ENCODE measurements at places on chromosomes 6 and 20.
A peak's percentile ranks its signal among the peaks of the same experiment; 100 is the strongest.

DNA sequence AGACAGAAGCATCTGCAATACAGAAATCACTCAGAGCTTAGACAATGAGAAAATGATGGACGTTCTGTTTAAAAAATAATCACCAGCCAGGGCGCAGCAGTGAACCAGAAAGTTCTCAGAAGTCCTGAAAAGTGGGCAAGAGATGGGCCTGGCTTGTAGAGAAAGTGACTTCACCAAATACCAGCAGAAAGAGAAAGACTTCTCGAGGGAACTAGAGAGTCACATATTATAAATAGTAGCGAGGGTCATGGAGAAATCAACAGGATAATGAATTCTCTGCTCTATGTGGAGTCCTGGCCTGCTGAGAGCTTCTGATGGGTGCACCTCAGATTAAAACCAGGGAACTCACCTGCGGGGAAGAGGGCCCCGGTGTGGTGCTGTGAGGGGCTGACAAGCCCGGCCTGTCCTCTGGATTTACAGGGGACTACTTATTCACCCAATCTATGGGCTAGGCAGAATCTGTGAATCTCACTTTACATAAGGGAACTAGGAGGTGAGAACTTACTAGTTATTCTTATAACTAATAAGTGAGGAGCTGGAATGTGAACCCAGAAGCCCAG is 5.6 kb upstream of the RAMACL start:
- DNase-seq = no peak

GRCh38 chr6:125097186-125097585 is 56.4 kb upstream of the TPD52L1 start:
- no peak for DNase-seq

- DNase-seq = no peak
Observed at GRCh38 chr6:125312478-125312877, 10.7 kb upstream of the HDDC2 start.

- no peak for DNase-seq
Observed at GRCh38 chr6:87504441-87504840, 31.7 kb downstream of the SLC35A1 start.

DNA sequence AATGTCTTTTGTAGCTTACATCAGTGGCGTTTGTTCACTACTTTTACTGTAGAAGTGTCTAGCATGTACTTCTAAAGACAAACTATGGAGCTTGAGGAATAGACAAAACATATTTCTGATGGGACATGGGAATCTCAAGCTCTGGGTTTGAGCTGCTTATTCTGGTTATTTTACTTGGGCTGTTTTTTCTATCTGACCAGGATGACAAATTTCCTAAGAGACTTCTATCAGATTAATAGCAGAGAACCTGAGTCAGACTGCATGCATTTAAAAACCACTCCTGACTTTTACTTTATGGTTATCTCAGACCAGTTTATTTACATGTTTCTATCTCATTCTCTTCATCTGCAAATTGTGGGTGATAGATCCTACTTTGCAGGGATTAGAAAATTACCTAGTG is 1282.3 kb upstream of the GJE1 start:
- no peak for DNase-seq

GRCh38 chr20:57904314-57905105 is 194.7 kb upstream of the PMEPA1 start:
- DNase-seq = no peak

DNA sequence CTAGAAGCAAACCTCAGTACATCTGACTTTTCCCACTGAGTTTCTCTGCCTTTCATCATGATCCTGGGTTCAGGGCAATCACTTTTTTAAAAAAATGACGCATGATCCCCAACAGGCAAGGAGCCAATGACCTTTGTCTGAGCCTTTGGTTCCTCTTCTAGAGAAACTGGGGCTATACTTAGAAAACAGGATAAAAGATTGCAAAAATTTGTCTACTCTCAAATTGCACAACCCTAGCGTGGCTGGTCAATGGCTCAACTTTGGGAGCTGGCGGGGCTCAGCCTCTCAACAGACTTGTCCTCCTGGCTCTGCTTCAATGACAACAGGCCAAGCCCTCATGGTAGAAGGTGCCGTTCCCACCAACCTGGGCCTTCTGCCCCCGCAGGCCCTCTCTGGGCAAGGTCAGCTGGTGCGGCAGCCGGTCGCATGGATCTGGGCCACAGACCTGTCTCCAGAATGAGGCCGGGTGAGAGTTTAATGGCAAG is 48.7 kb downstream of the PDYN start:
- no peak for DNase-seq

DNA sequence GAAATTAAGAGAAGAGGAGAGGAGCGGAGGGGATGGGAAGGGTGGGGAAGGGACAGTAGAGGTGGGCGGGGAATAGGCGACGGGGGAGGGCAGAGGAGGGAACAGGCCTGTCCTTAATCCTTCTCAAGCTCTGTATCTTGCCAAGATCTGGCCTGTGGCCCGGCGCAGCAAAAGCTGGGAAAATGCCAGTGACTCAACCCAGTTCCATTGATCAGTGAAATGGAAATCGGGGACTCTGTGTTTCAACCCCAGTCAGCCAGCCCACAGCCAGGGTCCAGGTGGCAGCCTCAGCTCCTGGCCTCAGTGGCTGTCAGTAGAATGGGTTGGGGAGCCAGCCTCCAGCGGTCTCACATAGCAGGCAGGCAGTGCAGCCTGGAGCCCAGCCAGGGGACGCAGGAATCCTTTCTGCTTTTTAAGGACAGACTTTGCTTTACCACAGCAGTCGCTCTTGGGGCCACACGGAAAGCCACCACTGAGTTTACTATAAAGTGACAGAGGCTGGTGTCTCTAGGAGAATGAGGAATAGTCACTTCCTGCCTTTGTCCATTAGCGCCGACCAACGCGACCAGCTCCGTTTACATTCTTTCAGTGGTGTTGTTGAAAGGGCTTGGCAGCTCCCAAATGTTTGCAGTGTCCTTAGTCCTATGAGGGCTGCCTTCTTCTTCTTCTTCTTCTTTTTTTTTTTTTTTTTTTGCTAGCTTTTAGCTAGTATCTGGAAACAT is 128.0 kb downstream of the RIN2 start:
- no peak for DNase-seq

DNA sequence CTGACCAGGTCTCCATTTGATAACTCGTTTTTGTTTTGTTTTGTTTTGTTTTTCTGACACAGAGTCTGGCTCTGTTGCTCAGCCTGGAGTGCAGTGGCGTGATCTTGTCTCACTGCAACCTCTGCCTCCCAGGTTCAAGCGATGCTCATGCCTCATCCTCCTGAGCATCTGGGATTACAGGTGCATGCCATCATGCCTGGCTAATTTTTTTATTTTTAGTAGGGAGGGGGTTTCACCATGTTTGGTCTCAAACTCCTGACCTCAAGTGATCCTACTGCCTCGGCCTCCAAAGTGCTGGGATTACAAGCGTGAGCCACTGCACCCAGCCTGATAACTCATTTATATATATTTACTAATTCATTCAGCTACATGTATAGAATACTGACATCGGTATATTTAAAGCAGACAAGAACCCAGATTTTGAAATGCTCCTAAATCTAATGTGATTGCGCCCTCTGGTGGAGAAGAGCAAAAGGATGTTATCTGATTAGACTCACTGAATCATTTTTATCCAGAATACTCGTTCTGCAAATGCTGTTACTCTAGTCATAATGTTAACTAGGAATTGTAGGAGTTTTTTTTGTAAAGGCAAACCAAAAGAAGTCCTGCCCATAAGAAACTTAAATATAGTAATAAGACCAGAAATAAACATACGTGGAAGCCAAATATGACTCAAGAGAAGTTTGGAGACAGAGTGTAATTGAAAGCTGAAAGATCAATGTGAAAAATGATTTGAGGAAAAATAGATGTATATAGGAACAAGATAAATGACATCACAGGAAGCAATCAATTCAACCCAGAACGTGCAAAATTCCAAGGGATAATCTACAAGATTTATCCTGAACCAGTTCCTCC is 5.3 kb upstream of the COL12A1 start:
- DNase-seq = peak; percentile 56

DNA sequence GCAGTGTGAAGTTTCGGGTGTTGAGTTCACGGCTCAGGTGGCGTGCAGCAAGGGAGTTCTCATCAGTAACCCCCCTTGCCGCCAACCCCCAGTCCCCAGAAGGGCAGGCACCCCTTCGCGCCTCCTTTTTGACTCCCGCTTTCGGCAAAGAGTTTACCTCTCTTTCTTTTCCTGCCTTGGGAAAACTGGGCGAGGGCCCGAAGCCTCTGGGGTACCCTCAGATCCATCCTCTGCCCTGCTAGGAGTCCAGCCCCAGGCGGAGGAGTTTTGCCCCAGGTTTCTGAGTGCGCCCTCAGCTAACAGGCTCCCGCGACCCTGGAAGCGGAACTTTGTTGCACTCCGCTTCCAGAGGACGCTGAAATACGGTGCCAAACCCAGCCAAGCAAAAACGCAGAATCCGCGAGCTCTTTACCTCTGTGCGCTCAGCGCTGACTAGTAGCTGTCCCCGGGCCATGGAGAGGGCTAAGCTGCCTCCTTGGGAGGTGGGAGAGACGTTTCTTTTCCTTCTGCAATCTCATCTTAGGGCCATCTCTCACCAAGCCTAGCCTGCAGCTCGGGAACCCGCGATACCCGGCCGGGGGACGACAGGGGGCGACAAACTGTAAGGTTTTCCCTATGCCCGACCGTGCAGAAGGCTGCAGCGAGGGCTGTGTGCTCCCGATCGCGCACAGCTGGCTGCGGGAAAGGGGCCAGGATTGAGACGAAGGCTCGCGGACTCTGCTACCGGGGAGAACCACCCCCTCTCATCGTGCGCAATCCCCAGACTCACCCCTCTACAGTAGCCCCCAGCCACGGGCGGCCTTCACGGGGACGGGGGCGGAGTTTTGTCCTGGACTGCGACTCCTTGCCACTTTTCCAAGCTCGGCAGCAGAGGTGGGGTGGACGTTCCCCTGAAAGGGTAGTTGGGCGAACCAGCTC is 2.7 kb upstream of the PAX1 start:
- DNase-seq = no peak

GRCh38 chr6:148441454-148441911 is 98.8 kb downstream of the SASH1 start:
- no peak for DNase-seq

DNA sequence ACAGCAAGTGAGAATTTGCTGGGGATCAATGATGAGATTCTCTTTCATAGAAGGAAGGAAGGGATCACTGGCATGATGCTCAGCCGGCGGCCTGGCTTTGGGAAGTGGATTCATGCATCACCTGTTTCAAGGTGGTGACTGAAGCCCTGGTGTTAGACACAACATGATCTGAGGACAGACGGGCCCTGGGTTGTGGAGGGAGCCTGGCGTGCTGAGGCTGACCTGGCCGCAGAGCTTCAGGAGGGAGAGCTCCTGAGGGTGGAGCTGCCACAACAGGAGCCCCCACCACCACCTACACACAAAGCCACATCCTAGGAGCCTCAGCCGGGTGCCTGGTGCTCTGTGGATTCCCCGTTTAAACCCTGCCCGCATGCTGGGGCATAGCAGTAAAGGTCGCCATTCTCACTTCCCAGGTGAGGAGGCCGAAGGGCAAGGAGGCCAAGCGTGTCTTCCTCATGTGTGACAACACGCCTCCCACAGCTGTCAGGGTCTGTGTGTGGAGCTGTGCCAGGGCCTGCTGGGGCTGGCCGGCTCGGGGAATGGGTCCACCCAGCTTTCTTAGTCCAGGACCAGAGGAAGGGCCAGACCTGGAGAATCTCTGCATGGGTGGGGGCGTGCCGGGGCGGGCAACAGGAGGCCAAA is 107.0 kb downstream of the ERMARD start:
- DNase-seq = no peak

GRCh38 chr6:148906386-148906785 is 159.6 kb downstream of the UST start:
- DNase-seq = no peak

- no peak for DNase-seq
Observed at GRCh38 chr6:84432619-84433018, 205.2 kb upstream of the CEP162 start.

- DNase-seq = peak; percentile 53
Observed at GRCh38 chr20:645318-646106, 7.5 kb downstream of the SRXN1 start.

DNA sequence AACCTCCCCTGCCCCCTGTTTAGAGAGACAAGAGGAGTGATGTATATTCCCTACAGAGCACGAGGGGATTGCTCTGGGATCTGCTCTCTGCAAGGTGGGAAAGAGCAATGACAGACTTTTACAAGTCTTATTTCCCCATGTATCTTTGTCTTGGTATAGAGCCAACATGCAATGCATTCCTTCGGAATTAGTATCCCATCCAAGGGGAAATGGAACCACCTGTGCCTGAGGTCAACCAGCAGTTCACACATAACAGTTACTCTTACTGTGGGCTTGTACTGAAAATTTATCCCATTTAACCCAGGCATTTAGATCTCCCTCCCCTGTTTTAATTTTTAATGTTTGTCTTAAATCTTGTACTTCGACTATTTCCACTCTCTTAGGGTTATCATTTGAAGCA is 250.4 kb downstream of the C6orf118 start:
- no peak for DNase-seq

GRCh38 chr6:17381424-17382147 is 11.8 kb upstream of the CAP2 start:
- no peak for DNase-seq

DNA sequence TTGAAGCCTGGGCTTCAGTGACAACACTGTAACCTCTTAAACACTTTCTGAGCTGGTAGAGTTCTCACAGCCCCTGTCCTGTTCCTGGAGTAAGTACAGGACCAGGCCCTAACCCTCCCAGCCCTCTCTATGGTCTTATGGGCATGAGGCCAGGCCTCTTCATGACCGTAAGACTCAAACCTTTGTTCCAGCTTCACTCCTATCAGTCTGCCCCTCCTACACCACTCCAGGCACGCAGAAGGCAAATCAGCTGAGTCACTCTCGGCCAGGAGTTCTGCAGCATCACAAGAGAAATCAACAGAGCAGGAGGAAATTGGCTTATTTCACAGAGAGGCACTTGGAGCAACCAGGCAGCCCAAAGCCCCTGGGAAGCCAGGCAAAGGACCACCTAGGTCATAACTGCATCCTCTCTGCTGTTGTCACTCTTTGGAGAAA is 25.3 kb upstream of the CHD6 start:
- no peak for DNase-seq

DNA sequence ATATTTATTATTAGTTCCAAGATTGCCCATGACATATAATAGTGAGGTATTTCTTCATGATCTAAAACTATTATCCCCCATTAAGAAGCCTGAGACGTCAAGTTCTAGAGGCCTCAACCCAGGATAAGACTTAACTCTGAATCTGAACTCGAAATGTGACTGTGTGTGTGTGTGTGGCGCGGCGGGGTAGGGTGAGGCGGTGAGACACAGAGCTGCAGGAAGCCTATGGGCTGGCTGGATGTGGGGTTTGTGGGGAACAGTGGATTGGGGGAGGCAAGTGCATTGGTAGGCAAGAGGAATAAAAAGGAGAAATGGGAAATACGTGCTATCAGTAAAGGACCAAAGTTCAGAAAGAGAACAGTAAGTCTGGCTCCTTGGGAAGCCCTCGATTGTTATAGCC is 66.5 kb upstream of the RNF146 start:
- DNase-seq = no peak

GRCh38 chr6:3714768-3715167 is 36.7 kb downstream of the PXDC1 start:
- DNase-seq = no peak

GRCh38 chr6:5623769-5624168 is 362.5 kb downstream of the FARS2 start:
- DNase-seq = no peak

GRCh38 chr6:12051861-12052368 is 39.8 kb downstream of the HIVEP1 start:
- DNase-seq = peak; percentile 75

All from naive B cell (primary cell).